ENCODE measurements at places on chromosomes 12 and 14.

GRCh38 chr14:77406718-77407117, 16.6 kb downstream of the NOXRED1 start:
- no peak for DNase-seq

DNA sequence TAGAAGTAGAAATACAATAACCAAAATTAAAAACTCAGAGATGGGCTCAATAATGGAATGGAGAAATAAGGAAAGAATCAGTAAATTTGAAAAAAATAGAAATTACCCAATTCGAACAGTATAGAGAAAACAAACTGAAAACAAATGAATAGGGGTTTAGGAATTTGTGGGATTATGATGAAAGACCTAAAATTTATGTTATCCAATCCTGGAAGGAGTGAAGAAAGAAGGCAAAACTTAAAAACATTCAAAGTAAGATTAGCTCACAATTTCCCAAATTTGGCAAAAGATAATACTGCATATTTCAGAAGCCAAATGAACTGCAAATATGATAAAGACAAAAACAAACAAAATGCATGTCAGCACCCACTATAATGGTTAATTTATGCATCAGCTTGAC, 177.1 kb downstream of the CCDC91 start:
- no peak for DNase-seq

- no peak for DNase-seq
Measured at GRCh38 chr12:64752833-64753238, 6.4 kb downstream of the GNS start.

GRCh38 chr12:88556213-88556774, 24.0 kb downstream of the KITLG start:
- no peak for DNase-seq

- no peak for DNase-seq
Measured at GRCh38 chr12:40436564-40436963, 211.8 kb downstream of the LRRK2 start.

DNA sequence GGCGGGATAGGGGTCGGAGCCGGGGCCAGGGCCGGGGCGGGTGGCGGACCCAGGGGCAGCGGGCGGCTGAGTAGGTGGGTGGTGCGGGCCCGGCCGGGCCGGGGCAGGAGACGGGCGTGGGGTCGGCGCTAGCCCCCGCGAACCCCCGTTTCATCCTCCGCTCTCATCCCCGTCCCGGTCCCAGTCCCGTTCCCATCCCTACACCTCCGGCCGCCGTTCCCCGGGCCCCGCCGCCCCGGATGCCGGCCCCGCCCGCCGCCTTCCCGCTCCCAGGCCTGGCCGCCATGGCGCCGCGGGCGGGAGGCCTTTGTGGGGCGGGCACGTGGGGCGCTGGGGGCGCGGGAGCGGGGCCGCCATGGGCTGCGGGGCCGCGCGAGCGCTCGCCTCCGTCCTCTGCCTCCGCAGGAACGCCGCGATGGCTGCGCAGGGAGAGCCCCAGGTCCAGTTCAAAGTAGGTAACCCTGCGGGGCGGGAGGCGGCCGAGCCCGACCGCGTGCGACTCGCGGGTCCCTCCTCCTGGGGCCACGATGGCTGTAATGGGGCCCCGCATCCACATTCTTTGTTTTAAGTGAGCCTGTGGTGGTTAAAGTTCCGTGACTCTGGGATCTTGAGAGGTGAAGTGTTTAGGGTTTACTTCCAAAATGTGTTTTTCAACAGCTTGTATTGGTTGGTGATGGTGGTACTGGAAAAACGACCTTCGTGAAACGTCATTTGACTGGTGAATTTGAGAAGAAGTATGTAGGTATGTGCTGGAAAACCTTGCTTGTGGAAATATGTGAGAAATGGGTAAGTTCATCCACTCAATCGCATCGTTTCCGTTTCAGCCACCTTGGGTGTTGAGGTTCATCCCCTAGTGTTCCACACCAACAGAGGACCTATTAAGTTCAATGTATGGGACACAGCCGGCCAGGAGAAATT, 572 bp downstream of the RAN start:
- DNase-seq, result no peak

GRCh38 chr14:99909513-99910064, 116.4 kb downstream of the EML1 start:
- no peak for DNase-seq

- DNase-seq, result no peak
Measured at GRCh38 chr12:80121661-80122060, 22.3 kb downstream of the OTOGL start.

DNA sequence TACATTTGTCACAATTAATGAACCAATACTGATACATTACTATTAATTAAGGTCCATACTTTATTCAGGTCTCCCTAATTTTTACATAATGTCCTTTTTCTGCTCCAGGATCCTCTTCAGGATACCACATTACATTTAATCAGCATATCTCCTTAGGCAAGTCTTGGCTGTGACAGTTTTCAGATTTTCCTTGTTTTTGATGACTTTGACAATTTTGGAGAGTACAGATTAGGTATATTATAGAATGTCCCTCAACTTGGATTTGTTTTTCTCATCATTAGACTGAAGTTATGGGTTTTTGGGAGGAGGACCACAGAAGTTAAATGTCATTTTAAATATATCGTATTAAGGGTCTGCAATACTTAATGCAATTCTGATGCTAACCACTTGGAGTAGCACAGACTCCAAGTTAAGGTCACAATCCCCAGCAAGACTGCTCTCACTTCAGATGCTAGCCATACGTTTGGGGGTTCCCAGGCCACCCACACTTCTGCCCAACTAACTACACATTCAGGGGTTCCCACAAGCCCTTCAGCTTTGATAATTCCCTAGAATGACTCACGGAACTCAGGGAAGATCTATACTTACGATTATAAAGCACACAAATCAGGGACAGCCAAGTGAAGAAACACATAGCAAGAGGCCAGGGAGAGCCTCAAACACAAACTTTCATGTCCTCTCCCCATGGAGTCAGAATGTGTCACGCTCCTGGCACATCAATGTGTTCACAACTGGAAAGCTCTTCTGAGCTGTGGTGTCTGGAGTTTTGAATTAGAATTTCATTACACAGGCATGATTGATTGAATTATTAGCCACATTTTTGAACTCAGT, 17.0 kb upstream of the NUBPL start:
- no peak for DNase-seq

- DNase-seq, result no peak
Measured at GRCh38 chr12:12563290-12563928, 746 bp upstream of the DUSP16 start.

GRCh38 chr14:67482231-67483164, 6.0 kb downstream of the TMEM229B start:
- DNase-seq, result no peak

GRCh38 chr12:124680863-124681778, 113.7 kb upstream of the NCOR2 start:
- DNase-seq, result no peak

DNA sequence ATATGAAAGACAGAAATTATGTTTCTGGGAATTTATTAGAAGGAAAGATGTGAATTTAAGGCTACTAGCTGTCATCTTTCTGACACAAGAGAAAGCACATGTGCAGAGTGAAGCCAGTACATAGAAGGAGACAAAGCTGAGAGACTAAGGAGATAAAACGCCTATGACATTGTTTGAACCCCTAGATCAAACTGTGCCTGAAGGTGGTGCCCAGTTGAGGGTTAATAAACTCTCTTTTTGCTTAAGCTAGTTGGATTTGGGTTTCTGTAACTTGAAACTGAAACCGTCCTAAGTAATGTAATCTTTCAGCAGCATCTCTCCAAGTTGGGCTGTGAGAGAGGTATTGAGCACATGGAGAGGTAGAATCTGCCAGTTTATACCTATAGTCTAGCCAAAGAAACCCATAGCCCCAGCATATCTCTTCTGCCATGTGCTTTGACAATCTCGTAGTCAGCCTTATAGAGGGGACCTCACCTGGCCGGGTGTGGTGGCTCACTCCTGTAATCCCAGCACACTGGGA, 84.2 kb downstream of the LRRC74A start:
- DNase-seq, result no peak

DNA sequence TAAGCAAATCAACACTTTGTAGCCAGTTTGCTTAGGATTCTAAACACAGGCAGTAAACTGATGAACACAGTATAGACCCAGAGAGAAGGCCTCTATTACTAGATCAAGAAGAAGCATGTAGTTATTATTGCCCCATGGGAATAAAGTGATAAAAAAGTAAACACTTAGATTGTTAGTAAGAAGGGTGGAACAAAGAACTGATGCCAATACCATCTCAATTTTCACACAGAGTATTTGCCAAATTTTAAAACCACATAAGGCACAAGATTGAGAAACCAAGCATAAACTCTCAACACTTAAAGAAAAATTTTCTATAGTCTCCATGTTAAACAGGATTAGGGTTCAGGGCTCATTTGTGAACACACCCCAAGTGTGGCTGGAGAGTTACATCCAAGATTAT, 77.0 kb upstream of the SYT1 start:
- DNase-seq, result no peak

DNA sequence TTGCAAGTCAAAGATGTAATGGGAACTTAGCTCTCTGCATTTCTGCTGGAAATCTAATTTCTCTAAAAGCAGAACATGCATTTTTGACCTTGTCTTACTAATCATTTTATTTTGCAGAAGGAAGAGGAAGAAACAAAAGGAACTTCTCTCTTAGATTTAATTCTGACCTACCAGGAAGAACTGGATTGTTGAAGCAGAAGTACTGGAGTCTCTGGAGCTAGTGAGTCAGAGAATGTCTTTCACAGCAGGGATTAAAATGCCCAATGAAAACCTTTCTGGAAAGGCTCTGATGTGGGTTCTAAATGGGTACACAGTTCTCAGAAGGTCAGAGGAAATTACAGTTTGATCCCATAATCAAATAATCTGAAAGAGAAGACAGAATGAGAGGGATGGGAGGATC, 70.8 kb upstream of the GNG2 start:
- no peak for DNase-seq

DNA sequence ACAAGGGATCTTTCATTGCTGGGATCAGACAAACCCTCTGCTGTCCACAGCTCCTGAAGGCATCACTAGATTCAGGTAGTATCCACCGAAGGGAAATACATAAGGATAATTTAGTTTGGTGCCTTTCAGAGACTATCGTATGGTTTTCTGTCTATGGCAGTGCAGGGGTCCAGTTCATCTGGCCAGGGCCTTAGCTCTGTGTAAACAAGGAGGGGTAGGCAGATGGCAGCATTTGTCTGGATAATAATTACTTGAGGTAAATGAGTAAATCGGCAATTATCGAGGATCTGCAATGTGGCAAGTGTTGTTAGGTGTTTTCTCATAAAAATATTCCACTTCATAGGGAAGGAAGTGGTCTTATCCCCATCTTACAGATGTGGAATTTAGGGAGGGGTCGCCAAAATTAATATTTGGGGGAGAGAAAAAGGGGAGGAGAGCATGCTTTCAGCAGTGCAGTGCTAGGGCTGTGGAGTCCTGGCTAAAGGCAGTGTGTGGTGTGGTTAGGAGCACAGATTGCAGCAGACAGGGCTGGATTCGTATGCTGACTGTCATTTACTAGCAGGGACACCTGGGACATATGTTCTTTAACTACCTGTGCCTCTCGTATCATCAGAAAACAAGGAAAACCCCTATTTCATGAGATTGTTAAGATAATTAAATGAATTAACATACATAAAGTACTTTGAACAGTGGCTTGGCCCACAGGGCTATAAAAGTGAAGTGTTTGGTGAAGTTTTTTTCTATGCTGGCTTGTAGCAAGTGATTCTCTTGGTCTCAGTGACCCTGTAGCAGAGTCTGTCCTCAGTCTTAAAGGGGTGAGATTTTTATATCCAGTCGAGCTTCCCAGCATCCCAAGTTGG, 27.1 kb downstream of the RASSF8 start:
- no peak for DNase-seq

GRCh38 chr14:35965400-35965799, 139.3 kb downstream of the BRMS1L start:
- DNase-seq, result no peak

DNA sequence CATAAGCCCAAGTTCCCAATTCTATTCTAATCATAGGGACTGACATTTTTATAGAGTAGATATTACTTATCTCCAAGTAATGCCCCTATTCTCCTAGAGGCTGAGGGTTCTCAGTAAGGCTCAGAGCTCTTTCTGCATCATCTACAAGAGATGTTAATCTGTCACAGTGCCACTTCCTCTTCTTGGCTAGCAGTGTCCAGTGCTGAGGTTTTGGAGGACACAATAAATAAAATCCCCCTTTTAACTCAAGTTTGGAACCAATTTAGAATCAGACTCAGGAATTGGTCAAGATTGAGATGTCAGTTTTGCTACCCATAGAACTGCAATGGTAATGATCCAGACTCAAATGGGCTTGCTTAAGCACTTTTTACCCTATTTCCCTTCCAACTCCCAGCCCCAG, 154.1 kb upstream of the ARID2 start:
- DNase-seq, result no peak

- DNase-seq, result no peak
Measured at GRCh38 chr14:104753528-104754212, 723 bp downstream of the SIVA1 start.

- DNase-seq, result no peak
Measured at GRCh38 chr12:50325890-50326391, 42.6 kb upstream of the LIMA1 start.

- DNase-seq, result no peak
Measured at GRCh38 chr12:99926511-99927169, 58.1 kb downstream of the ANKS1B start.

GRCh38 chr12:32296567-32296966, 102.8 kb upstream of the FGD4 start:
- no peak for DNase-seq

GRCh38 chr14:69013943-69014782, 35.1 kb upstream of the ACTN1 start:
- no peak for DNase-seq

GRCh38 chr12:117514016-117514415, 152.6 kb upstream of the NOS1 start:
- no peak for DNase-seq

DNA sequence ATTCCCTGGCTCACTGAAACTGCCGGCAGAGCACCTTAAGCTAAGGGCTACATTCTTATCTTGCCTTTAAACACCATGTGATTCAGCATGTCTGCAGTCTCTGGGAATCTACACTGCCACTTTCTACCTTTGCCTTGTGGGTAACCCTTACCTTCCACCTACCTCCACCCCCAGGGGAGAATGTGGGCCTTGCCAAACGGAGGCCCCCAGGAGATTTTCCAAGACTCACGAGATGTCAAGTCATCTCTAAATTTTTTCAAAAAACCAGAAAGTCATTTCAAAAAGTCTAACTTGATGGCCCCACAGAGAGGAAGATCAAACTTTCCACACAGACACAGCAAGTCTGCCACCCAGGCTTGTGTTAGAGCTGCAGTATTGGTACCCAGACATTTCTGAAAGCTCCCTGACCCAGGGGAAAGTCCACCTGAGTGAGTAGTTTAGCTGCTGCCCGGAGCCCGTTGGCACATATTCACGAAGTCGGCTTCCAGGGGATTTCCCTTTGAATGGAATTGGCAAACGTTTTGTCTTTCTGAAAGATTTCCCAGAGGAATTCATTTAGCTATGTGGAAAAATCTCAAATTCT, 4.7 kb upstream of the PSMA6 start:
- DNase-seq, result no peak

DNA sequence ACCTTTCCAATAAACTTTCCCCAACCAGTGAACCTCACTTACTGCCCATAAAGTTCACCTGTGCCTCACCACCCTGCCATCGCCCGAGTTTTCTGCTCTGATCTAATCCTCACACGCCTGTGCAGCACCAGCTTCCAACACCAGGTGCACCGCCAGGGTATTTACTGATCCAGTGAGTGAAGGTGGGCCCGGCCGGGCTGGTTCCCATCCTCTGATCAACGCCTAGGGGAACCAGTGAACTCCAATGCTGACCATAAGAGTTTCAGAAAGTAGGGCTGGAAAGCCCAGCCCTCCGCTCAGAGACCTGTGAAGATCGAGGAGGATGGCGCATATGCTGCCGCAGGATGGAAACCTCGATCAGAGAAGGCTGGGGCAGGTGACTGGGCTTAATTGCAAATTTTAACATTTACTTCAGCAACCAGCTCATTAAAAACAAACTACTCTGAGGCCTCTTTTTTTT, 685 bp upstream of the MYL6B start:
- peak; percentile 38 for DNase-seq

Data from stimulated activated CD8-positive, alpha-beta memory T cell treated with anti-CD3 and anti-CD28 coated beads, Interleukin-7, amount 100 ng/mL, for 24 hours (primary cell).